ENCODE measurements at places on chromosomes 12 and 14. TPM values are rescaled to one million over a fixed set of nuclear protein-coding genes. Genes with fewer than 3 reads are reported as not detected.

Gene DHRS2
- total RNA-seq, result not detected

Gene HIP1R
- 21.3 TPM for total RNA-seq

Gene PSMC1
- 75.5 TPM for total RNA-seq

Gene NPFF
- not detected for total RNA-seq

Gene PTPN11
- total RNA-seq, result 126 TPM

Gene FGFR1OP2
- total RNA-seq, result 51.1 TPM

Gene GPD1
- not detected for total RNA-seq

DNA sequence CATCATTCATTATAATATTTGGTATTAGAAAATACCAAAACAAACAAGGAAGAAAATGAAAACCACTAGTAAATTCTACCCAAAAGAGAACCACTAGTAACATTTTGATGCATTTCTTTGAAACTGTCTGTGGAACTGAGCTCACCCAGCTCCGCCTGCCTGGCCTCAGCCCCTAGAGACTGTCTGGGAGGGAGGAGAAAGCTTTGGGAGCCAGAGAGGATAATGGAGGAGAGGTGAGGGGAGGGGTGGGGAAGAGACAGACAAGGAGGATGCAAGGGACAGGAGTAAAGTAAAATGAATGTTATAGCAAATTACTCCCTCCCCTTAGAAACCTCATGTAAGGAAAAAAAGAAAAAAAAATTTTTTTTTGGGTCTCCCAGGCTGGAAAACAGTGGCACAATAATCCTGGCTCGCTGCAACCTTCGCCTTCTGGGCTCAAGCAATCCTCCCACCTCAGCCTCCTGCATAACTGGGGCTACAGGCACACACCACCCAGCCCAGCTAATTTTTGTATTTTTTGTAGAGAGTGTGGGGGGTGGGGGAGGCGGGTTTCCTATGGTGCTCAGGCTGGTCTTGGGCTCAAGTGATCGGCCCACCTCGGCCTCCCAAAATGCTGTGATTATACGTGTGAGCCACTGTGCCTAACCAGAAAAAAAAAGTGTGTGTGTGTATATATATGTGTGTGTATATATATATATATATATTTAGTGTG is 3.2 kb upstream of the MMP19 start:
- peaks cover 15% of the 10 kb centered on the region for H3K4me1 ChIP-seq
- H3K27me3 ChIP-seq, result no peaks in the 10 kb centered on the region
- peak overlapping the region; percentile 99 for H3K27ac ChIP-seq
- no peak for DNase-seq

DNA sequence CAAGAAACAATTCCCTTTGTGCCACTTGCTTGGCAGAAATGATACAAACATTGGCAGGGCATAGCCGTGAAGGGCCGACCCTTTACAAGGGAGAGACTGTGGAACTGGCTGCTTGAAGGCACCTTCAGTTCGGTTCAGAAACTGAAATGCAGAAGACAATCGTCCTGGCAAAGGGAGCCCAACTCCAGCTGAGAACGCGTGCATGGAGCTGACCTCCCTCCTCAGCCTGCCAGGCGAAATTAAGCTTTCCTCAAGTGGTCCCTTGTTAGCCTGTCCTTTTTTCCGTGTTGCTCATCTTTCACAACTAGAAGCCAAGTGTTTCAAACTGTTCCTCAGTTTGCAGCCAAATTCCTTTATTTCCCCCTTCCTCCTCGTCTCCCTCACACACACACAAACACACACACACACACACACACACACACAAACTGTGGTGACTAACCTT is 8.1 kb downstream of the LGR5 start:
- H3K27me3 ChIP-seq, result peaks cover 13% of the 10 kb centered on the region
- no peaks in the 10 kb centered on the region for H3K36me3 ChIP-seq
- H3K27ac ChIP-seq, result no peak overlapping the region

GRCh38 chr14:64604001-64604400 is 54.2 kb downstream of the PPP1R36 start:
- no peak overlapping the region for H3K27ac ChIP-seq
- no peaks in the 10 kb centered on the region for H3K36me3 ChIP-seq
- no peaks in the 10 kb centered on the region for H3K27me3 ChIP-seq
- no peaks in the 10 kb centered on the region for H3K4me1 ChIP-seq
- H3K4me3 ChIP-seq, result no peak overlapping the region

- H3K4me3 ChIP-seq, result no peak overlapping the region
- H3K27me3 ChIP-seq, result no peaks in the 10 kb centered on the region
- no peaks in the 10 kb centered on the region for H3K4me1 ChIP-seq
- H3K27ac ChIP-seq, result no peak overlapping the region
- no peak for DNase-seq
Observed at GRCh38 chr12:59873136-59873535, 277.3 kb downstream of the SLC16A7 start.

- H3K4me3 ChIP-seq, result no peak overlapping the region
- H3K4me1 ChIP-seq, result peaks cover 19% of the 10 kb centered on the region
- peak overlapping the region; percentile 65 for H3K27ac ChIP-seq
- no peaks in the 10 kb centered on the region for H3K27me3 ChIP-seq
- peaks cover 4% of the 10 kb centered on the region for H3K36me3 ChIP-seq
- no peak for DNase-seq
Observed at GRCh38 chr14:92586963-92587699, 73.5 kb downstream of the RIN3 start.

DNA sequence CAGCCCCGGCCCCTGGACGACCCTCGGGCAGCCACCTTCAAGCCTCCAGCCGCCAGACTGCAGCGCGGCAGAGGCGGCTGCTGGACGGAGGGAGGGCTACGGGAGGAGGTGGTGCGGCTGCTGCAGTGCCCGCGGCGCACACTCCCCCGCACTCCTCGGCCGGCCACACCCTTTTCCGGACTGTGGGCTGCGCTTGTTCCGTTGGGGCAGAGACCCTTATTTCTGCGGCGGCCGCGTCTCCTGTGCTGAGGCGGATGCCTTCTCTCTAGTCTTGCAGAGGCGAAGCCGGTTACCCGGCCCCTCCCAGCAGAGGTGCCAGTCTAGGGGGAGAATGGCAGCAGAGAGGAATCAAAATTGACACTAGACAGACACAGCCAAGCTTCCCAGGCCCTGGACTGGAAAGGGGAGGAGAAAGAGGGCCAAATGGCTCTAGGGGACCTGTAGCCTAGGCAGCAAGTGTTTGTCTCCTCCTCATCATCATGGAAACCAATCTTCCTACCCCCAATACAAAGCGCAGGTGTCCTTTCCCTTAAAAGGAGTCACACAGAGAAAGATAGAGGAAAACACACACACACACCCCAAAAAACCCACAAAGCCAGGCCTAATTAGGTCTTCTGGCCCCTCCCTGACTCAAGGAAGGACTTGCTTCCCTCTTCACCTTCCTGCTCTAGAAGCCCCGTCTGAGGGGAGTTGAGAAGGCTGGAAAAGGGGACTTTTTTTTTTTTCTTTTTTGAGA is 1.3 kb downstream of the ESYT1 start:
- DNase-seq, result peak; percentile 30
- H3K4me1 ChIP-seq, result peaks cover 11% of the 10 kb centered on the region
- no peaks in the 10 kb centered on the region for H3K27me3 ChIP-seq
- H3K4me3 ChIP-seq, result peak overlapping the region; percentile 77
- H3K27ac ChIP-seq, result peak overlapping the region; percentile 80
- H3K36me3 ChIP-seq, result peaks cover 25% of the 10 kb centered on the region

DNA sequence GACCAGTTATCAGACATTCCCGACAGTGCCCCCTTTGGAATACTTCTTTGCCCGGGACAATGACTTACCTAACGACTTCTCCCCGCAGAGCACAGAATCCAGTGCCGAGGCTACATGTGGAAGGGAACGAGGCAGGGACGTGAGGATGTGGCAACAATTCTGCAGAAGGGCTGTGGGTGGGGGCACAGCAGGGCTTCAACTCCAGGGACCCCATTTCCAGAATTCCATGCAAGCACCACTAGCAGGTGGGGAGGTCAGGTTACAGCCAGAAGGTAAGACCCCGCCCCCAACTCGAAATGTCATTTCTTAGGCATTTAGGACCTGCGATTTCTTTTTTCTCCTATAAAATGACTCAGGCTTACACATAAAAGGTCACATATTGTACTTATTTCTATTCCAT is 207.9 kb downstream of the TMEM132C start:
- H3K36me3 ChIP-seq, result no peaks in the 10 kb centered on the region
- no peak overlapping the region for H3K27ac ChIP-seq
- no peaks in the 10 kb centered on the region for H3K4me1 ChIP-seq
- no peaks in the 10 kb centered on the region for H3K27me3 ChIP-seq
- DNase-seq, result no peak

DNA sequence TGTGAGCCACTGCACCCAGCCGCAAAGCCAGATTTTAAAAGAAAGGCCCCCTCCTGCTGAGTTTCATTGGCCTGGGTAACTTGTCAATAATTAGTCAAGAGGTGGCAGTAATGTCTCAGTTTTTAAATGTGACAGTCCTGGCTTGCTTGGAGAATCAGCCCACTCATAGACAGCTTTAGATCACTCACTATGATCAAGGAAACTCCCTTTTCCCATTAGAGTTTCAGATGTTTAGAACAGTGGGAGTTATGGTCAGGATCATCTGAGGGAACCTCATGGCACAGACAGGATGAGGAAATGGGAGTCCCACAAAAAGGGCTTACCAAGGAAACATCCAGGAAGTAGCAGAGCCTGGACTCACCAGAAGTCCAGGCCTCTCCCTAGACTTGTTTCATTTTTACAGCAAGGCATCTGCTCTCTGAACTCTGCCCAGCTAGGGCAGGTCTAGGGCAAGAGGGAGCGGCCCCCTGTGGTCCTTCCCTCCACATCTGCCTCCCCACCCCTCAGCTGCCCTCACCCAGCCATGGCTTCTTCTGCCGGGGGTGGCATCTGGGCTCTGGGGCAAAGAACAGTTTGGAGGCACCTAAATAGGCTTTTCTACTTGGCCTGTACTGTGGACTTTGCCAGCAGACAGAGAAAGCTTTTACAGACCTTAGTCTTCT is 11.2 kb downstream of the BCL2L14 start:
- H3K4me1 ChIP-seq, result no peaks in the 10 kb centered on the region
- H3K4me3 ChIP-seq, result no peak overlapping the region
- peak; percentile 39 for DNase-seq
- H3K27ac ChIP-seq, result no peak overlapping the region

DNA sequence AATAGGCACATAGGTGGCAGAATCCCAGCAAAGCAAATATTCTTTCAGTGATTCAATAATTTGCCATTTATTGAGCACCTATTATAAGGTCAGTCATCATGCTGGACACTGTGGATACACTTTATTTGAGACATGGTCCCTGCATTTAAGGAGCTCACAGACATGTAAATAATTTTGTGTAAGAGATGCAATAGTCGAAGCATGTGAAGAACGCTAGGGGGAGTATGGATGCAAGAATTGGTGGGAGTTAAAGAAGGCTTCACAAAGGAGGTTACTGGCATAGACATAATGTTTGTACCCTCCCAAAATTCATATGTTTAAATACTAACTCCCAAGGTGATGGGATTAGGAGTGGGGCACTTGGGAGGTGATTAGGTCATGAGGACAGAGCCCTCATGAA is 260.6 kb upstream of the GARIN6 start:
- no peaks in the 10 kb centered on the region for H3K36me3 ChIP-seq
- no peaks in the 10 kb centered on the region for H3K27me3 ChIP-seq
- DNase-seq, result peak; percentile 41

All from fibroblast of lung (primary cell).